ENCODE measurements at places on chromosomes 13 and 19.

- no peak for DNase-seq
These were observed 724.0 kb upstream of the MIR17HG start for GRCh38 chr13:90623318-90624011.

- no peak for DNase-seq
These were observed 39.3 kb upstream of the UBE2L5 start for GRCh38 chr13:30382836-30383525.

DNA sequence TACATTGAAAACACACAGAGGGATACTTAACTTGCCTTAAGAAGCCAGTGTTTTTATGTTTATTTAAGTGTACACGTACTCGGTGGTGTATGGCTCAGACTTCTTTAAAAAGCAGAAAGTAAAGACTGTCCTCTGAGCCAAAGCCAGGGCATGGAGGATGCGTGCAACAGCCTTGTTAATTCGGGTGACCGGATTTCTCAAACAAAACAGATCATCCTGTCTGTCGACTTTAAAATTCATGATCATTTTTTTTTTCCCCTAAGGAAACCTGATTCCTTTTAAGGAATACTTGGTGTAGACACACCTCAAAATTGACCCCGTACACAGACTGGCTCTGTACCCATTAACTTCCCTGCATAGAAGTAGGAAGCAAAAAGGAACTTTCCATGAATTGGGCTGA lies 124.7 kb upstream of the RNF113B start:
- no peak for DNase-seq

DNA sequence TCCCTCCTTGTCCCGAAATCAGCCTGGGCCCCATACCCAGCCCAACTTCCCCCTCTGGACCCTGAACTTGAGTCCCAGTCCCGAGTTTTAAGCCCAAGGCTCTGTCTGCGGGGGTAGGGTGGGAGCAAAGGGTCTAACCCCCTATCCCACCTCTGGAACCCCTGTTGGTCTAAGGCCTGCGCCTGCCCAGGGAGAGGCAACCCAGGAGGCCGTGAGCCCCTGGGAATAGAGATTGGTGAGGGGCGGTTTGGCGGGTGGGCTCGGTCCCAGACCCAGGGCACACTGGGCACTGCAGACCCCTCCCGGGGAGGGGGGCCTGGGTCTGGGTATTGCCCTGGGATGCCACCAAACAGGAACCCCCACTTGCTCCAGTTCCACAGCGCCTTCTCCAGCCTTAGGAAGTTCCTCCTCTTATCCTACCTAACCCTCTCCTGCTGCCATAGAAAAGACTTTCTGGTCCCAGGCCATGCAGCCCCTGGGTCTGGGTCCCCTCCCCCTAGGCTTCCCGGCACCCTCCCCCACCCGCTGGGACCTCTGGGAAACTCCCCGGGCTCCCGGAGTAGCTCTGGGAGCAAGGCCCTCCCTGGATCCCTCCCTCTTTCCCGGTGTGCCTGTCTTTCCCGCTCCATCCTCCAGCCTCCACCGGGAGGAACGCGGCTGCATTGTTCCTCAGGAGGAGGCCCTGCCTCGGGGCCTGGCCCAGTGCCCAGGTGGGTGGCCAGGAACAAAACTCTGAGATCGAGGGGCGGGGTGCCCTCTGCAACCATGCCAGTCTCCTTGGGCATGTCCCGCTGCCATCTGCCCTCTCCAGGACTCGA lies 33.6 kb upstream of the NANOS3 start:
- DNase-seq = no peak

DNA sequence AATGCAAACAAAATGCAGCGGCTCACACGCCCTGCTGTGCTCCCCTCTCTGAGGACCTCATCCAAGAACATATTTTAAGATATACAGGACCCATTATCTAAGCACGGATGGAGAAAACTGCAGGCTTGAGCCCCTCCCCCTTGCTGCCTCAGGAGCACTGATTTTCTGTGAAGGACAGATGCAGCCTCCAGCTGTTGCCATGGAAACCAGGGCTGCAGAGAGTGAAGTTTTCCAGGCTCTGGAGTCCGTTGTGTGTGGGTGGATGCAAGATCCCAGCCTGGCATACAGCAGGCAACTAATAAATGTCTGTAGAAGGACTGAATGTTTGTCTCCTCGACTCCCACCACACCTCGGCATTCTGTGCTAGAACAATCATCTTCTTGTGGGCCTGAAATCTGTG lies 105.6 kb upstream of the PEG3 start:
- DNase-seq = no peak

GRCh38 chr13:111552891-111553655 lies 232.6 kb downstream of the TEX29 start:
- no peak for DNase-seq

- DNase-seq = no peak
These were observed 20.5 kb downstream of the CCDC97 start for GRCh38 chr19:41330481-41330880.

DNA sequence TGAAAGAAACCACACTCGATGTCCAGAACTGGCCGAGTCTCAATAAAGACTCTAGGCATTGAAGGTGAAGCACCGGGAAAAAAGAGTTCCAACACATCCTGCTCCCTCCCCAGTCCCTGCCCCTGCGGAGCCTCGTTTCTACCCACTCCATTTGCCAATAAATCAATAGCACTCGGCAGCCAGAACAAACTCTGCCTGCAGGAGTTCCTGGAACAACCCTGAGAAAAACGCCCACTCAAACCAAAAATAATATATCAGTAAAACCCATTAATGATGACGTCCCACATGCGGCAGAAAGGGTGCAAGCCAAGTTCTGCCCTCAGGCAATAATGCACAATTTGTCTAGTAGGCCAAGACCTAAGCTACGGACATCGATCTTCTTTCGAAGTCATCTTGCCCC lies 41.0 kb downstream of the PDCD5 start:
- no peak for DNase-seq

DNA sequence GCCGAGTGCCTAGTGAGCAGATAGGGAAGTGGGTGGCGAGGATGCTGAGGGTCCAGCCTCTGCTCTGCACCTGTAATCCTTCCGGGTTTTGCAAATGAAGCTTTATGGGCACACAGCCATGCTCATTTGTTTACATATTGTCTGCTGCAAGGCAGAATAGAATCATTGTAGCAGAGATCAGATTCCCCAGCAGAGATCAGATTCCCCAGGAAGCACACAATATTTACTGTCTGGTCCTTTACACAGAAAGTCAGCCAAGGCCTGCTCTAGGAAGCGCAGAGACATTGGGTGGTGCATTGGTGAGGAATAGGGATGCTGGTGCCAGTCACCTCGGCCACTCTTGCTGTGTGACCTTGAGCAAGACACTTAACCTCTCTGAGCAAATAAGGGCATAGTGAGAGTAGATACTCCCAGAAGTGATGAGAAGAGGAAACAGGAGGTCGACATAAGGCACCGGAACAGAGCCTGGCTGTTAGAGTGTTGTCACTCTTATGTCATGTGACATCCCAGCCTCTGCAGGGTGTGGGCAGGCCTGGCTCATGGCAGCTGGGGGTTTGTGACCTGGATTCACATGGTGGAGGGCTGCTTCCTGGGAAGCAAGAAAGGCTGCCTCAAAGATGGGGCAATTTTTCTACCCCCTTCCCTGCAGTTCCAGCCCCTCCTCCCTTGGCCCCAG lies 25.6 kb downstream of the CARM1 start:
- no peak for DNase-seq

- DNase-seq = no peak
These were observed 92.6 kb upstream of the PEG3 start for GRCh38 chr19:56933014-56933705.

- DNase-seq = no peak
These were observed at the start of gene IFNL4 for GRCh38 chr19:39248806-39249205. Gene IFNL4, minus strand, starts transcription at chr19:39248856.

All from GM12878 (cell line).